ENCODE measurements at places on chromosomes 5 and 9.

DNA sequence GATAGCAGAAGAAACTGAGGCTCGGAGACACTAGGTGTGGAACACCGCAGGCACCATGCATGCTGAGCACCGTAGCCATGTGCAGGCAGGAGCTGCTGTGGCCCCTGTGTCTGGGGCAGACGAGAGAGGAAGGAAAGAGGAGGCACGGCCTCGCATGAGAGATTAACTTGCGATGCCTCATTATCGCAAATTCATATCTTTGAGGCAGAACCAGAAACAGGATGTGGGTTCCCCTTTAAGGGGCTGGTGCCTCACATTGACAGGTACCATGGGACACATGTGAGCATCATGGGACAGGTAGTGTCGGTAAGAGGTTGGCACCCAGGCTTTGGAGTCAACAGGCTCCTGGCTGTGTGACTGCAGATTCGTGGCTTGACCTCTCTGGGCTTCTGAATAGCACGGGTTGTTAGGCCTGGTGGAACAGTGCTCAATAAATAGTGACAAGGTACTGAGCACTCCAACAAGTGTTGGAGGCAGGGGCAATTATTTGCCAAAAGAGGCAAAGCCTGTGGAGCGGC lies 40.8 kb downstream of the NAIF1 start:
- no peak for DNase-seq

GRCh38 chr5:94771742-94772141 lies 153.3 kb downstream of the SLF1 start:
- no peak for DNase-seq

DNA sequence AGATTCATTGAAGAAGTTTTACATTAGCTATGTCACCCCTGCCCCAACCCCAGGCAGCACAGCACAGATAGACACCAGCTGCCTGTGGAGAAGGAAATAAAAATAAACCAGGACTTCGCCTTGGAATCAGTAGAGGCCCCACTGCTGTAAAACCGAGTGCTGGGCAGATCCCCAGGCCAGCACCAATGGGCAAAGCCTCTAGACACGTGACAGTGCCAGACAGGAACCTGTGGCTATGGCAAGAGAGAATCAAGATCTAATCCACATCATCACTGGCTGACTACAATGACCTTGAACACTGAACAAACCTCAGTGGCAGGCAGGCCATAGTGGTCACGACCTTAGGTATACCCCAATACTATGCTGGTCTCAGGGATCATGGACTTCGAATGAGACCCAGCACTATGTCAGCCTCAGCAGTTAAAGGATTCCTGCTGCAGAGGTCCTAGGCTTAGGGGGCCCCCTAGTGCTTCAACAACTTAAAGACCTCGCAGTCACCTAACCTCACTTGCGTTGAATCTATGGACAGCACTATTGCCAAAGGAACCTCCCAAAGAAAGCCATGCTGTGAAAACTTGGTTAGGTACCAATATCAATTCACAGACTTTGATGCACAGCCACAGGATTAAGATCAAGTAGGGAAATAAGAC lies 2118.6 kb upstream of the C9orf72 start:
- DNase-seq, result no peak

DNA sequence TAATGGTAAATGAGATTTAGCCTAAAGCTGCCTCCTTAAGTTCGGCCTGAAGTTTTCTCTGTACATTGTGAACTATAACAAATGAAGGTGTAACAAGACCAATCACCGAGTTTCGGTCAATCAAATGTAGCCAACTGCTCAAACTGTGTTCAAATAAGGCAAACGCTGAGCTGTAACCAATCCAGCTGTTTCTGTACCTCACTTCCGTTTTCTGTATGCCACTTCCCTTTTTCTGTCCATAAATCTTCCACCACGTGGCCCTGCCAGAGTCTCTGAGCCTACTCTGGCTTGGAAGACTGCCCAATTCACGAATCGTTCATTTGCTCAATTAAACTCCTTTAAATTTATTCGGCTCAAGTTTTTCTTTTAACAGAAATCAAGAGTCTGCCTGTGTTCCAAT lies 193.5 kb upstream of the KLF9 start:
- DNase-seq, result no peak

GRCh38 chr5:149056616-149057165 lies 6.2 kb downstream of the SH3TC2 start:
- DNase-seq, result no peak

GRCh38 chr9:88551546-88552137 lies 16.7 kb downstream of the NXNL2 start:
- no peak for DNase-seq

DNA sequence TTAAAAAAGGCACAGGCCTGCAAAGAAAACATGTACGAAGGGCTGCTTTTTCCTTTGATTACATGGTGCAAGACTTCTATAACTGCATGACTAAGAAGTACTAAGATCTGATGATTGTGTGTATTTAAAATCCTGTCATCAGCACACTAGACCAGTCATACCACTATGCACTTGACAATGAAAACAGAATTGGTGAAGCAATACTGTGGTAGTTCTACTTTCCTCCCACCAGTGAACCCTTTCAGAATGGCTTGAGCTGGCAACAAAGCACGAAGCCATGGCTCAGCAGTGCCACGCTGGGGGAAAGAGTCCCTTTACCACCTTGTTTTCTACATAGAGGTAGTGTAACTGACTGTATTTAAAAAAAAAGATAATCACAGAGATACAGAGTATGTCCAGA lies 49.0 kb upstream of the POU5F2 start:
- no peak for DNase-seq

- DNase-seq, result no peak
These were observed 161.4 kb upstream of the GNA14 start for GRCh38 chr9:77809552-77809951.

DNA sequence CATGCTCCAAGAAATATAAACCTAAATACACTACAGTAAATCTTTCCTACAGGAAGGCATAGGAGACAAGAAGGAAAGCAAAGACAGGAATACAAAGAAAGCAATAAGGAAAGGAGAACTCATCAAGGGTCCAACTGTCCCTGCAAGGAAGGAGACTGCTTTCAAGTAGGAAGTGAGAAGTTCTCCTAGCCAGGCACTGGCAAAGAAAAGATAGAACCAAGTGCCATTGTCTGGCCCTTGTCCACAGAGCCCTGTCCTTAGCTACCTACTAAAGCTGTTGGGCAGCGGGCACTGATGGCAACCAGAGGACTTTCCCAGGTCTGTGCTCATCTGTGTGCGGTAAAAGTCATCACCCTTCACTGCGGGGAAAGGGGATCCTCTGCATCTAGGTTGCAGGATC lies 108.2 kb downstream of the KLHL3 start:
- no peak for DNase-seq

GRCh38 chr5:44160369-44160768 lies 228.9 kb downstream of the FGF10 start:
- no peak for DNase-seq

DNA sequence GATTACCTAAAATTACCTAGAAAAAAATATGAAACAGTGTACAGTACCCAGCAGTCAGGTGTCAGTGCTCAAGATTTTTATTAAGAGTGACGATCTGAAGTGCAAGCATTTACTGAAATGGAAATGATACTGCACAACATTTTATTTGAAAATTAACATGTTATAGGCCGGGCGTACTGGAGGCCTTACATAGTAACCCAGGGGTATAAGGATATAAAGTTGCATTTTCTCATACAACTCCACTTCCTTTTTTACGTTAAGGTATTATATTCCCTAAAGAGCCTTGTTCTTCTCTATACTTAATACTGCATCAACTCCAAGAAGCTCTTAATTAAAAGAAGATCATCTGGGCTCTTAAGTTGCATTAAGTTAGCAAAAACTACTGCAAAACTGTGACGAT lies 3.3 kb downstream of the MAT2B start:
- no peak for DNase-seq

DNA sequence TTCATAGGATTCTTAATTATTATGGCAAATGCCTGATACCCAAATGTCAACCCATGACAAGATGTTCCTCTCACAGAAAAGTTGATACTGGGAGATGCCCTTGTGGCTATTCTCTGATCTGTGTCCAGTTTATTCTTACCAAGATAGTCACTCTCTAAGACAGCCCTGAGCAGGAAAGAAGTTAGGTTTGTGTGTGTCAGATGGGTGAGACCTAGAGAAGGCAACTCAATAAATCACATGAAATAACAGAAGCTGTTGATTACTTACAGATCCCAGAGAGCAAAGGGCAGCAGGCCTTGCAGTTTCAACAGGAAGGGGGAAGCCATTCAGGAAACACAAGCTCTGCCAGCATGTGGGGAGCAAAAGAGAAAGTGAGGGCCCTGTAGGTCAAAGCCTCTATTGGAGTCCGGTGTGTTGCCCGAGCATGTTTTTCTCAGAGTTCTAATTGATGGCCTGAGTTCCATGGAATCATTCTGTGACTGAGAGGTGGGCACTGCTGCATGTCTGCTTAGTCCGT lies 1193.7 kb upstream of the CDH18 start:
- no peak for DNase-seq

DNA sequence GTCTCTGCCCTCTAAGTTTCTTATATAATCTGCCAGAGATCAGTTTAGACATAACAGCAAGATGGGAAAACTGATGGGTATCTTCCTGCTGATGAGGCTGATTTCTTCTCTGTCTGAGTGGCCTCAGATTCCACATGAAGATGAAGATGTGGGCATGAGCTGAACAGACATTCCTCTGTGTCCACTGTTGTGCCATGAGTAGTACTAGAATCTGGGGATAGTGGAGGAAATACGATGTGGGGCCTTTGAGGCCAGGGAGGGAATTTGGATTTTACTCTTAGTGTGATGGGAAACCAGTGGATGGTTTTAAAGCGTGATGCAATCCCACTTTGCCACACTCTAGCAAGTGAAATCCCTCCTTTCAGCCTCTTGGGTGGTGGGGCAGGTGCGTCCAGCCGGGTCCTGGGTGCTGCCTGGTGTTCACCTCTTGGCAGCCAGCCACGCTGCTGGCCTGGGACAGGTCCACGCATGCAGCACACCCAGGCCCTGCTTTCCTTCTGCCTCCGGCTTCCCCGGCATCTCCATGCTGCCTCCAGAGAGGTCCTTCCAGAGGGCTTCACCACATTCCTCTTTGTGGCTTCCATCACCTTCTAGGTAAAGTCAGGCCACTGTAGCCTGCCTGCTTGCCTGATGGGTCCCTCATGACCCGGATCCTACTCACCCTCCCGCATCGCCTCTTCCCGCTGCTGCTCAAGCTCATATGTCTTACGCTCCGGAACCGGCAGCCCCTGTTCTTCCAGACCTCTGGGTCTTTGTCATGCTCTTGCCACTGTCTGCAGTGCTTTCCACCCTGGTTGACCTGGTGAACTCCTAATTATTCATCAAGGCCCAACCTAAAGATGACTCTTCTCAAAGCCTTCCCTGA lies 28.1 kb upstream of the SH3PXD2B start:
- no peak for DNase-seq

- DNase-seq, result peak; percentile 69
These were observed 163.1 kb downstream of the PAX5 start for GRCh38 chr9:36870960-36871359.

- peak; percentile 65 for DNase-seq
These were observed 3.9 kb upstream of the ALDH1B1 start for GRCh38 chr9:38388283-38389223.

DNA sequence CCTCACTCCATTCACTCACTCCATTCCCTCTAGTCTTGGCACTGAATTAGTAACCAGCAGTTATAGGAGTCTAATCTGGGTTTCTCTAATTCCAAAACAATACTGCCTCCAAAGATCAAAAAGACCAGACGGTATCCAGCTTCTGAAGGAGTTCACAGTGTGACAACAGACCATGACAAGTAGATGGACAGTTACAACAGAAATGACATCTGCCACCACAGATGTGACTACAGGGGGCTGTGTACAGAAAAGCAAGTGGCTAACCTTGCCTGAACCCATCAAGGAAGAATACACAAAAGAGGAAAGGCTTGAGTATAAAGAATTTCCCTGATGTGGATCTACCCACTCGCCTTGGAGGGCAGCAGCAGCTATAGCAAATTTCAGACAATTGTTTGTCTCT lies 112.4 kb downstream of the ACTL7B start:
- peak; percentile 50 for DNase-seq

- peak; percentile 89 for DNase-seq
These were observed 490.2 kb downstream of the EBF1 start for GRCh38 chr5:158609333-158610050.

DNA sequence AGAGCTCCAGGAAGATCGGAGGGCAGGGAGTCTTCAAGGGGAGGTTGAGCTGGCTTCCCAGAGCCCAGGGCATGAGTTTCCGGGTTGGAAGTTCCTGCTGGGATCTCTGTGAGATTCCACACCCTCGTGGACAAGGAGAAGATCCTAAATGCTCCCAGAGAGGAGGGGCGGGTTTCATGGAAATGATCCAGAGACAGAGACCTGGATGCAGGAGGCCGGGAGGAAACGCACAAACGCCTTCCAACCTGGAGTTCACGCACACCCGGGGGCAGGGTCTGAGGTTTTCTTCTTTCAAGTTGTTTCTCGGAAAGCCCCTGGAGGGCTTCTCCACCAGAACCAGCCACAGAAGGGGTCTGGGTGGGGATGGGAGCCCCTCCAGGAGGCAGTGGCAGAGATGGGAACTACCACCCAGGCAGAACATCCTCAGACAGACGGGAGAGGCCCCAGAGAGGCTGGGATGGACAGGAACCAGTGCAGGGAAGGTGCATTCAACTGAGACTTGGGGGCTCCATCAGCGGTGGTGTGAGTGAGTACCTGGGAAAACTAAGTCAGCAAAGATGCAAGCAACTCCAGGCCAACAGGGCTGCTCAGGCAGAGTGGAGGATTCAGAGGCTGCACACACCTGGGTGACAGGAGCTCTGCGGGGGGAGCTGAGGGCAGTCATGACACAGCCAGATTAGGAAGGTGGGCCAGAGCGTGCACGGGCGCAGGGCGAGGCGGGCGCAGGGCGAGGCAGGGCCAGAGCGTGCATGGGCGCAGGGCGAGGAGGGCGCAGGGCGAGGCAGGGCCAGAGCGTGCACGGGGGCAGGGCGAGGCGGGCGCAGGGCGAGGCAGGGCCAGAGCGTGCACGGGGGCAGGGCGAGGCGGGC lies 52.1 kb upstream of the EXOC3 start:
- DNase-seq, result no peak

DNA sequence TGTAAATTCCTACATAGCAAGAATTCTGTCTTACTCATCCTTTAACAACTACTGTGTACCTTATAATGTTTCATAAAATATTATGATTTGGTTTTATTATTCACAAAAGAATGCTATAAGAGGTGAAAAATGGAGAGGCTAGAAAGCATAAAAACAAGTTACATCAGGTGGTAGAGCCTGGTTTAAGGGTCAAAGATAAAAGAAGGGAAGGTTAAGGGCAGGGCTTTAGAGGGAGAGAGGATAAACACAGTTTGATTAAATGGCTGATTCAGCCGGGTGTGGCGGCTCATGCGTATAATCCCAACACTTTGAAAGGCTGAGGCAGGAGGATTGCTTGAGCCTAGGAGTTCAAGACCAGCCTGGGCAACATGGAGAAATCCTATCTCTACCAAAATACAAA lies 40.4 kb upstream of the HSPB3 start:
- DNase-seq, result no peak
